ENCODE measurements at places on chromosomes 13 and 19. TPM values are rescaled to one million over a fixed set of nuclear protein-coding genes. Genes with fewer than 3 reads are reported as not detected.

The TYROBP gene
- not detected for total RNA-seq

The MYH14 gene
- total RNA-seq = 5.5 TPM

The FOXA3 gene
- total RNA-seq = not detected

The TGFBR3L gene
- total RNA-seq = 0.67 TPM

The MISP3 gene
- 0.46 TPM for total RNA-seq

The RAB3A gene
- 7.7 TPM for total RNA-seq

The ZNF625 gene
- total RNA-seq = 11.7 TPM

The SLC10A2 gene
- total RNA-seq = not detected
